ENCODE measurements at places on chromosomes 12 and 14.

- H3K4me3 ChIP-seq: no peak overlapping the region
- no peak overlapping the region for H3K27ac ChIP-seq
- H3K36me3 ChIP-seq: no peaks in the 10 kb centered on the region
- peak; percentile 25 for DNase-seq
- H3K4me1 ChIP-seq: no peaks in the 10 kb centered on the region
Measured at GRCh38 chr14:101665478-101666078, 95.9 kb upstream of the PPP2R5C start.

GRCh38 chr12:133172491-133172890, 8.8 kb upstream of the ZNF268 start:
- no peak overlapping the region for H3K4me3 ChIP-seq
- H3K36me3 ChIP-seq: no peaks in the 10 kb centered on the region
- DNase-seq: no peak
- H3K4me1 ChIP-seq: no peaks in the 10 kb centered on the region
- no peaks in the 10 kb centered on the region for H3K27me3 ChIP-seq

GRCh38 chr12:71726548-71726947, 28.1 kb upstream of the RAB21 start:
- H3K36me3 ChIP-seq: no peaks in the 10 kb centered on the region
- no peak for DNase-seq
- H3K4me3 ChIP-seq: no peak overlapping the region
- H3K27ac ChIP-seq: no peak overlapping the region

- no peaks in the 10 kb centered on the region for H3K36me3 ChIP-seq
- H3K4me3 ChIP-seq: no peak overlapping the region
- no peaks in the 10 kb centered on the region for H3K27me3 ChIP-seq
- H3K4me1 ChIP-seq: no peaks in the 10 kb centered on the region
- no peak overlapping the region for H3K27ac ChIP-seq
Measured at GRCh38 chr12:83335748-83336147, 649.0 kb downstream of the TMTC2 start.

DNA sequence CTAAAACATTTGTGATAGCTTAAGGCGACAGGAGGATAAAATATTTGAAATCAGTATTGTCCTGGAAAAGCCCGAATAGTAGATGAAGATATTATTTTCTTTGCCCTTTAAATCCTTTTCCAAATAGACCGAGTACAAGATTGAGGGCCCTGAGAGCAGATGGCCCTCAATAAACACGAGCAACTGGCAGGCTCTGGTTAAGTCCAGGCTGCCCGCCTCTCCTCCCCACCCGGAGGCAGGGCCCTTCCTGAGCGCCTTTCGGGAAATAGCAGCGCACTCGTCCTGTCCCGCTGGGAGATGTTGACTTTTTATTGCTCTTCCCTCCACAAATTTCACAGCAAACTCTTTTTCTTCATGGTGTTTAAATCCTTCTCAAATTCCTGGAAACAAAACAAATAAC, 50.8 kb upstream of the MAX start:
- H3K4me1 ChIP-seq: no peaks in the 10 kb centered on the region
- H3K27ac ChIP-seq: no peak overlapping the region
- no peaks in the 10 kb centered on the region for H3K36me3 ChIP-seq
- DNase-seq: no peak
- H3K27me3 ChIP-seq: no peaks in the 10 kb centered on the region
- no peak overlapping the region for H3K4me3 ChIP-seq

Measured in iPS DF 6.9 (cell line).